Retinal pigment epithelial cell (primary cell): ENCODE measurements at places on chromosomes 12 and 14.

GRCh38 chr12:98399532-98399931 lies 115.9 kb upstream of the TMPO start:
- no peak for DNase-seq

DNA sequence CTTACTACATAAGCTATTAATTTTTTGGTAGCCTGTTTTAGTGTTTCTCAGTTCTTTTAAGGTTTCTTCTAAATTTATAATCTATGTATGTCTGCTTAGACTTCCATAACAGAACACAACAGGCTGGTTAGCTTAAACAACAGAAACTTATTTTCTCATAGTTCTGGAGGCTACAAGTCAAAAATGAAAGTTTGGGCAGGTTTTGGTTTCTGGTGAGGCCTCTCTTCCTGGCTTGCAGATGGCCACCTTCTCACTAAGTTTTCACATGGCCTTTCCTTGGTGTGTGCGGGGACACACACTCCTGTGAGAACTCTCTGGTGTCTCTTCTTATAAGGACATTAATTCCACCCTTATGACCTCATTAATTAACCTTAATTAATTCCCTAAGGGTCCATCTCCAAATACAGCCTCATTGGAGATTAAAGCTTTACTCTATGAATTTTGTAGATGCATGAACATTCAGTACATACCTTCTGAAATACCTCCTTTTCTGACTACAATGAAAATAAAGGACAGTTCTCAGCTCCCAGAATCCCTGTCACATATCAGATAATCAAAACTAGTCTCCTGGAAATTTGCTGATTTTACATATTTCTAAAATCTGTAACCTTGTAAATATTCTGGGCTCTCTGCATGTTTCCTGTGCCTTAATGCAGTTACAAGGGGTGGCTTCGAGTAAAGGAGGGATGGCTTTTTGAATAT lies 23.2 kb upstream of the BMAL2 start:
- no peak for DNase-seq

DNA sequence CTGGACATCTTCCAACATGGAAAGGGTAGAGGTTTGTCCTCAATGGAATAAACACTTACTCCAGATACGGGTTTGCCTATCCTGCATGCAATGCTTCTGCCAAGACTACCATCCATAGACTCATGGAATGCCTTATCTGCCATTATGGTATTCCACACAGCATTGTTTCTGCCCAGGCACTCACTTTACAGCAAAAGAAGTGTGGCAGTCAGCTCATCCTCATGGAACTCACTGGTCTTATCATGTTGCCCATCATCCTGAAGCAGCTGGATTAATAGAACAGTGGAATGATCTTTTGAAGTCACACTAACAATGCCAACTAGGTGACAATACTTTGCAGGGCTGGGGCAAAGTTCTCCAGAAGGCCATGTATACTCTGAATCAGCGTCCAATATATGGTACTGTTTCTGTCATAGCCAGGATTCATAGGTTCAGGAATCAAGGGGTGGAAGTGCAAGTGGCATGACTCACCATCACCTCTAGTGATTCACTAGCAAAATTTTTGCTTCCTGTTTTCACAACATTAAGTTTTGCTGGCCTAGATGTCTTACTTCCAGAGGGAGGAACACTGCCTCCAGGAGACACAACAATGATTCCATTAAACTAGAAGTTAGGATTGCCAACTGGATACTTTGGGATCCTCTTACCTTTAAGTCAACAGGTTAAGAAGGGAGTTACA lies 140.4 kb downstream of the SLC35F4 start:
- DNase-seq = no peak

DNA sequence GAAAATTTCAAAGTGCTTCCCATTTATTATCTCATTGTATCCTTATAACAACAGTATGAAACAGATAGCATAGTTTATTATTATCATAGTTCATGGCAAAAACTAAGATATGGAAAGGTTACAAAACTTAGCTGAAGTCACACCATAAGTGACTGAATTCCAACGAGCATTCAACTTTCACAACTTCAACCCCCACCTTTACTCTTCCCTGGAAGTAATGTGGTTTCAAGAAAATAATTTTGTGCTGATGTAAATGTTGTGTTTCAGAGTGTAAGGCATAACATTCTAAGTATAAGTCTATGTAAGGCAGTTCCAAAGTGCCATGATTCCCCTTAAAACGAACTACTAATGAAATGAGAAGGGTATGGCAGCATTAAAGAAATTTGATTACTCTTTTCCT lies 454.5 kb downstream of the BCAT1 start:
- DNase-seq = no peak

- no peak for DNase-seq
These were observed 20.8 kb downstream of the STX2 start for GRCh38 chr12:130818272-130818634.

DNA sequence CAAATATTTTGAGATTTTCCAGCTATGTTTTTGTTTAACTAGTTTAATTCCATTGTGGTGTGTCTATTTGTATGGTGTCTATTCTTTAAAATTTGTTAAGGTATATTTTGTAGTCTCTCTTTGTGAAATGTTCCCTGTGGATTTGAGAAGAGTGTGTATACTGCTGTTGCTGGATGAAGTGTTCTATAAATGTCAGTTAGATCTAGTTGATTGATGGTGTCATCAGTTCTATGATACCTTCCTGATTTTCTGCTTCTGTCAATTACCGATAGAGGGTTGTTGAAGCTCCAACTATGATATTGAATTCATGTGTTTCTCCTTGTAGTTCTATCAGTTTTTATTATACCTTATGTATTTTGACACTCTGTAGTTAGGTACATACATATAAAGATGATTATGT lies 53.1 kb downstream of the FUT8 start:
- no peak for DNase-seq

DNA sequence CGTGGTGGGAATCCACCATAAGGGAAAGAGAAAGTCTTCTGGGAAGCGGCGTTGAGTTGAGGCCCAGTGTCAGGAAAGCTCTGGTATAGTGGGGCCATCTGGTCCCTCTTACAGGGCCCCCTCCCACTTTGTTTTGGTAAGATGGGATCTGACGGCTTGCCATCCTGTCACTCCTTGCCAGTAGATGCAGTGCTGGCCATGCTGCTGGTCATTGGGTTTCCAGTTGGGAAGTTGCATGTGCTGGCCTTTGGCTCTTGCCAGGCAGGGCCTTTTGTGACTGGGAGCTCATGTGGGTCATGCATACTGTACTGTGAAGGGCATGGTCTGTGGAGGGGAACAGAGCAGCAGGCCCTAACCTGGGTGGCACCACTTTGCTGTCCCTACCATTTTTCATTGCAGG lies 3.8 kb downstream of the TRAF3 start:
- DNase-seq = no peak

DNA sequence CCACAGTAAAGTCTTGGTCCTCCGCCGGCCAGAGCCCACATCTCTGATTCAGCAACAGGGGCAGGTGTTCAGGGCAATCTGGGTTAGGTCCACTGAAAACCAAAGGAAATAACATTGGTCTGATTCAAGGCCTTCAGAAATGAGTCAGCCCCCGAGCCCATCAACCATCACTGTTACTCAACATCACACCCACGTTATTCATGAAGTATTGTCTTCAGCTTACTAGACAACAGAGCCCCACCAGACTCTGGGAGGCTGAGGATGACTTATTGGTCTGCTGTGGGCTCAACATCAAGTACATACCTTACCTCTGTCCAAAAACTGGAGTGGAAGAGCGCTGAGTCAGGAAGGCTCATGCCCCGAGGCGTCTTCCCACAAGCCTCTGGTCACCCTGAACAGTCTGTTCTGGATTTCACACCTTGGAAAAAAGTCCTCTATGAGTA lies 97.5 kb downstream of the ZFP36L1 start:
- peak; percentile 69 for DNase-seq

GRCh38 chr14:46964378-46964777 lies 312.8 kb upstream of the RPL10L start:
- DNase-seq = no peak

DNA sequence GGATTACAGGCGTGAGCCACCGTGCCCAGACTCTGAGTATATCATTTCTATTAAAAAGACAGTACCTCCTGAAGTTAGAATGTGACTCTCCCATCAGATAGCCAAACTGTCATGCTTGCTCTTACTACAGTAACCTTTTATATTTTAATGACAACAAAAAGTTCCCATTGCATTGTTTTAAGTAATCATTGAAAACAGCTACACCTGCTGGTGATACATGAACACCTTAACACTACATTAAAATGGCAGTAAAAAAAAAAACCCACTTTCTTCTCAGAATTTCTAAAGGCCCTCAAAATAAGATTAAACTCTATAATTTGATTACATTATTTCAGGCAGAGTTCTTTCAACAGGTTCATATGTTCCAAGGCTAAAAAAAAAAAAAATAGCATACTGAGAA lies 76.7 kb downstream of the SH2B3 start:
- DNase-seq = no peak

DNA sequence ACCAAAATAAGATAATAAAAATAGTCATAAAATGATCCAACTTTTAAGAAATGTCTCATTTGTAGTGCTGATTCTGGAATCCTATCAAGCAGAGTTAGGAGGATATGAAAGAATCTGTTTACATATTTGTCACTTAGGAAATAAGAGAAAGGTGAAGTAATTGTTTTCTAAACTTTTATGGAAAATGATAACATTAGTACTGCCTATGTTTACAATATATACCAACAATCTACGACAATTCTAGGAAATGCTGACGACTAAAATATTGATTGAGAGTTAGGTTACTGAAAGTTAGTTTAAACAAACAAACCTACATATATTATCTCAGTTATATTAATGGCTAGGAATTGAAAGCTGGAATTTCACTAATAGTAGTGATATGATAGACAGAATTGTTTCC lies 18.0 kb downstream of the TSPAN19 start:
- no peak for DNase-seq

DNA sequence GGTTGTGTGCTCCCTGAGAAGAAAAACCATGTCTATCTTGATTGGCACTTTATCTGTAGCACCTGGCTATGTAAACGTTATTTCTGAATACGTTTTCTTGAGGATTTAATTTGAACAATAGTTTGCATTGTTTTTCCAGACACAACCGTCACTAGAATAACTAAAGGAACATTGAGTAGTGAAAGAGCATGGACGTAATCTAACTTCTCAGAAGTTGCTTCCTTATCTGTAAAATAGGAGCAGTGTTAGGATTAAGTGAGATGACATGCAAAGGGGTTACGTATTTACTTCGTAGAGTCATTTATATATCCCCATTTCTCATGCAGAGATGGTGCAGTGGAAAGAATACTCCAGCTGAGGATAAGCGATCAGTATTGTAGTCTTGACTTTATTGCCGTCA lies 8.1 kb downstream of the AEBP2 start:
- DNase-seq = no peak
